Amniotic stem cell (primary cell): ENCODE measurements at places on chromosomes 1 and 21.

GRCh38 chr1:36369061-36369861 is 16.5 kb downstream of the STK40 start:
- peak; percentile 65 for DNase-seq

DNA sequence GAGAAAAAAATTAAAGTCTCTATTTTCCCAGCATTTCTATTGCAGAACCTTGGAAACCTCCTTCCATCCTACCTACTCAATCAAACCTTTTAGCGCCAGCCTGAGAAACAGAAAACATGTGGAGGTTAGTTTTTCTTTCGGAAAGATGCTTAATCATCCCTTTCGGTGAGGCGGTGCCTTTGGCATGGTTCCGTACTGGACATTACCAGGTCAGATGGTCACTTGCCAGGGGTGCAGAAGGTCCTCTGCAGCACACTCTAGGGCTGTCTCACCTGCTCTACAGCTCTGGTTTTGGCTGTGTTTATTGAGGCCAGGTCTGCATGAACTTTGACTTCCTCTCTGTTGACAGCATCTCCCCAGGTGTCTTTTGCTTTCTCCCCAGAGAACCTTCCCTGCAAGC is 121.5 kb downstream of the PLD5 start:
- no peak for DNase-seq

GRCh38 chr1:222618880-222619596 is 1.1 kb downstream of the MIA3 start:
- DNase-seq, result no peak

GRCh38 chr1:94783342-94784189 is 36.6 kb upstream of the SLC44A3 start:
- no peak for DNase-seq

DNA sequence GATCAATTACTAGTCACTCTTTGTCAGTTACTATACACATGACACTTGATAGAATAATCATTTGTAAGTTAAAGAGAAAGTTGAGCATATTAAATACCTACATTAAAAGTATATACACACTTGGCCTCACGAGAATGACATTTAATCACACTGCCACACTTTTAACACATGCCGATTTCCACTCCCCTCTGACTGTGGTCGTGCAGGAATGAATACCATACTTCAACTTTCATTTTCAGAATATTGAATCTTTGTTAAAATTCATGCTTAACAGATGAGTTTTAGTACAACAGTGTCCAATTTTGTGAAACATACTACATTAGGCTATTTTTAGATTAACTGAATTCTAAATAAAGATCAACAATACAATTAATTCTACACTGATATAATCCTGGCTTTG is 78.2 kb upstream of the SDC3 start:
- DNase-seq, result no peak

- no peak for DNase-seq
These were observed 41.3 kb downstream of the DYRK1A start for GRCh38 chr21:37407719-37408420.

GRCh38 chr1:24732186-24732885 is 12.9 kb upstream of the CLIC4 start:
- no peak for DNase-seq

DNA sequence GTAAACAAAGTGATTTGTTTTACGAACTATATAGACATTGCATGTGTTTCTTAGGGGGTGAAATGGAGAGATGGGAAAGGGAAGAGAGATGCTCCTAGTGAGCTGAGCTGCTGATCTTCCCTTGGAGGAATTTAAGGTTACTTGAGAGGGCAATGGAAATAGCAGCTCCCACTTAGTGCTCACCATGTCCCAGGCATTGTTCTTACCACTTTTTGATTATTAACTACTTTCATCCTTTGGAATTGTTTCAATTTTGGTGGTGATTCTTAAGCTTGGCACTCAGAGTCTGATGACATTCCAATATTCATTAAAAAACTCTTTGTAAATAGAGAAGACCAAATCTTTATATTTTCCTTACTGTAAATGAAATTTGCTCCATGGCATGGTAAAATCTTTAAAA is 124.9 kb downstream of the ITSN1 start:
- no peak for DNase-seq

DNA sequence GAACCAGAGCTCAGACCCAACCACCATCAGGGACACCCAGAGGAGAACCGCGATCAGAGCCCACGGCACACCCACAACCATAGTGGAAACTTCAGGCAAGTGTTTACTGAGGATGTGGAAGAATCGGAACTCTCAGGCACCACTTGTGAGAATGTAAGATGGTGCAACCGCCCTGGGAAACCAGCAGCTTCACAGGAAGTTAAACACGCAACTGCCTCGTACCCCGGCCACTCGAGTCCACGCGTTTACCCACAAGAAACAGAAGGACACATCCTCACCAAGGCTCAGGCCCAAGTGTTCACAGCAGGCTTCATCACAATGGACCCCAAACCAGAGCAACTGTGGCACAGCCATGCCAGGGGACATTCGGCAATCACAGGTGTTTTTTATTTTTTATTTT is 51.4 kb upstream of the COL6A2 start:
- DNase-seq, result no peak

GRCh38 chr1:98288494-98288893 is 367.7 kb upstream of the DPYD start:
- DNase-seq, result no peak

DNA sequence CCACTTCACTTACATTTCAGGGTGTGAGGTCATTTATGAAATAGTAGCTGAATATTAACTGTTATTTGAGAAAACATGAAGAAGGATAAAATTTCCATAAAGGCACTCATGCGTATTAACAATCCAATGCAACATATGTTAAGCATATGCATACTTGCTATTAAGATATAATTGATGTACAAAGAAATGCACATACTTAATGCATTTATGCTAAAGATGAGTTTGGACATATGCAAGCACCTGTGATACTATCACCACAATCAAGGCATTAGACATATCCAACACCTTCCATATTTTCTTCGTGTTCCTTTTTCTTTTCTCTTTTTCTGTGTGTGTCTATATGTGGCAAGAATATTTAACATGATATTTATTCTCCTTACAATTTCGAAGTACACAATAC is 464.8 kb upstream of the BRINP3 start:
- no peak for DNase-seq
